ENCODE measurements at places on chromosomes 6 and 20. TPM values are rescaled to one million over a fixed set of nuclear protein-coding genes. Genes with fewer than 3 reads are reported as not detected.

Gene MLN
- total RNA-seq, result not detected

Gene RIPOR3
- total RNA-seq, result 2.6 TPM

Gene CYP21A2
- total RNA-seq, result not detected

Gene GDAP1L1
- not detected for total RNA-seq

Gene CST7
- total RNA-seq, result 1.0 TPM

Gene LY6G6C
- total RNA-seq, result not detected

Gene BNIP5
- total RNA-seq, result not detected

Gene PBX2
- 50.1 TPM for total RNA-seq

Gene SOBP
- 20.4 TPM for total RNA-seq

Gene GSTA3
- total RNA-seq, result not detected

Gene TMEM244
- not detected for total RNA-seq

Gene VSX1
- not detected for total RNA-seq

Gene PARD6B
- 0.52 TPM for total RNA-seq

Gene C6orf132
- under 0.01 TPM for total RNA-seq

Gene ISM1
- total RNA-seq, result 1.0 TPM

Gene GLP1R
- total RNA-seq, result not detected

Gene ZSWIM1
- 3.1 TPM for total RNA-seq

Gene ZC2HC1B
- not detected for total RNA-seq

Gene EBF4
- total RNA-seq, result 2.6 TPM

All from skeletal muscle tissue (tissue), 5 donors.